ENCODE measurements at places on chromosomes 1 and 21. TPM values are rescaled to one million over a fixed set of nuclear protein-coding genes. Genes with fewer than 3 reads are reported as not detected.

Gene OXCT2
- total RNA-seq = 0.95 TPM

Gene SMPDL3B
- 7.0 TPM for total RNA-seq

Gene NUP210L
- 0.06 TPM for total RNA-seq

Gene ST6GALNAC5
- 65.9 TPM for total RNA-seq

Gene PGM1
- total RNA-seq = 73.2 TPM

Gene ARHGEF16
- total RNA-seq = 81.4 TPM

Gene LCE1E
- not detected for total RNA-seq

Gene MARK1
- total RNA-seq = 5.1 TPM

Gene SLAMF9
- not detected for total RNA-seq

Gene DNAJC28
- 2.8 TPM for total RNA-seq

Gene SPRR1B
- total RNA-seq = not detected

Gene USP48
- total RNA-seq = 62.9 TPM

Gene ANGPTL3
- 0.06 TPM for total RNA-seq

Gene DMBX1
- total RNA-seq = not detected

Gene ARMH1
- total RNA-seq = 3.7 TPM

Gene NUAK2
- total RNA-seq = 6.7 TPM

Gene MXRA8
- 73.1 TPM for total RNA-seq

Gene KRTAP21-2
- not detected for total RNA-seq

Gene TMEM240
- 4.7 TPM for total RNA-seq

Gene SPATA45
- 0.60 TPM for total RNA-seq

Gene S100A14
- 56.9 TPM for total RNA-seq

Gene CLCA1
- total RNA-seq = 0.37 TPM

Gene GIPC2
- 19.6 TPM for total RNA-seq

Gene OR2T35
- total RNA-seq = not detected

Gene SAMD11
- total RNA-seq = 15.0 TPM

Gene MARCKSL1
- total RNA-seq = 303 TPM

Gene NGF
- 2.6 TPM for total RNA-seq

Gene ZNF648
- not detected for total RNA-seq

Gene CFAP74
- total RNA-seq = not detected

Gene CADM3
- 5.2 TPM for total RNA-seq

Gene TBX19
- 3.4 TPM for total RNA-seq

Gene HCRTR1
- not detected for total RNA-seq

Gene OR10J1
- not detected for total RNA-seq

Gene LIN28A
- 1.4 TPM for total RNA-seq

Gene IL24
- total RNA-seq = not detected

Gene CRNN
- total RNA-seq = not detected

Gene PRDM16
- 29.3 TPM for total RNA-seq
